ENCODE measurements at places on chromosomes 3 and 15. TPM values are rescaled to one million over a fixed set of nuclear protein-coding genes. Genes with fewer than 3 reads are reported as not detected.

- H3K27me3 ChIP-seq: peaks cover 22% of the 10 kb centered on the region
- H3K36me3 ChIP-seq: no peaks in the 10 kb centered on the region
- no peak overlapping the region for H3K27ac ChIP-seq
- H3K4me1 ChIP-seq: no peaks in the 10 kb centered on the region
- no peak overlapping the region for H3K4me3 ChIP-seq
These were observed 66.2 kb downstream of the SCN11A start for GRCh38 chr3:38985581-38985980.

GRCh38 chr15:64912379-64913325 is 950 bp downstream of the ANKDD1A start:
- peaks cover 7% of the 10 kb centered on the region for H3K4me1 ChIP-seq
- DNase-seq: no peak
- peak overlapping the region; percentile 28 for H3K4me3 ChIP-seq
- no peaks in the 10 kb centered on the region for H3K36me3 ChIP-seq

- peaks cover 36% of the 10 kb centered on the region for H3K4me1 ChIP-seq
- peaks cover 4% of the 10 kb centered on the region for H3K36me3 ChIP-seq
- no peak for DNase-seq
- peaks cover 7% of the 10 kb centered on the region for H3K27me3 ChIP-seq
- H3K4me3 ChIP-seq: no peak overlapping the region
These were observed 22.2 kb downstream of the CCDC13 start for GRCh38 chr3:42750834-42751233.

- H3K4me1 ChIP-seq: no peaks in the 10 kb centered on the region
- no peak overlapping the region for H3K27ac ChIP-seq
- no peak overlapping the region for H3K4me3 ChIP-seq
- no peaks in the 10 kb centered on the region for H3K36me3 ChIP-seq
- DNase-seq: no peak
These were observed 78.8 kb downstream of the FBN1 start for GRCh38 chr15:48566668-48567067.

The SMCO1 gene
- total RNA-seq: not detected

DNA sequence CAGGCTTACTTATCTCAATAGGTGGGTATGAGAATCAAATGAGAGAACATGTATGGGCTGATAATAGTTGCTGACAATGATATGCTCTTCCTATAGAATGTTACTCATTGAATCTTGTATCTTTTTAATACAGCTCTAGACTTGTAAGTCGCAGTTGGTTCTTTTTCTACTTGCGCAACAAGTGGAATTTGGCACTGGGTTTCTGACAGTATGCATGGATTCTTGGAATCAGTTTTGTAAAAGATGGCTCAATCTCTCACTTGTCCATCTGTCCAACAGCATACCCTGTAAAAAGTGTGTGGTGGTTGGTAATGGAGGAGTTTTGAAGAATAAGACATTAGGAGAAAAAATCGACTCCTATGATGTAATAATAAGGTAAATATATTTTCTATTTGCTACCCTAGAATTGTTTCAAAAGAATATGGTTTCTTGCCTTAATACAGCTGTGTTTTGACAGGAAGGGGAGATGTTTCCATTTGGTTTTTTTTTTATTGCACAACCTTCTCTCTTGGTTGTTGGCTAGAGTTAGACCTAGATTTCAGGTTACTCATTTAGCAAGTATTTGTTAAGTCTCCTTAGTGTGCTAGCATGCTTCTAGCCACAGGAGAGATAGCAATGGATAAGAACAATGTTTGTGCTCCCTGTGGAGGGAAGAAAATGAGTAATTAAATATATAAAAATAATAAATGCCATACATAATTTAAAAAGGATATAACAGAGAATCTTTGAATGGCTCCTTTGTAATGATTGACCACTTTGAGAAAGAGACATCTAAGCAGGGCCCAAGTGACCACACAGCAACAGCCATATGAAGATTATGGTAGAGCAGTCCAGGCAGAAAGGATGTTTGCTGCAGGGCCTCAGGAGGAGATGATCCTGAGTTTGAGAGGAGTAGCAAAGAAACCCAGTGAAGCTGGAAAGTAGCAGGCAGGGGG is 21.8 kb downstream of the ST3GAL6 start:
- DNase-seq: no peak
- H3K27ac ChIP-seq: no peak overlapping the region
- no peaks in the 10 kb centered on the region for H3K4me1 ChIP-seq
- peaks cover 8% of the 10 kb centered on the region for H3K27me3 ChIP-seq
- H3K36me3 ChIP-seq: no peaks in the 10 kb centered on the region

GRCh38 chr3:41117398-41117870 is 81.9 kb upstream of the CTNNB1 start:
- no peaks in the 10 kb centered on the region for H3K27me3 ChIP-seq
- H3K4me1 ChIP-seq: peaks cover 23% of the 10 kb centered on the region
- peak overlapping the region; percentile 69 for H3K4me3 ChIP-seq
- peak overlapping the region; percentile 89 for H3K27ac ChIP-seq
- peak; percentile 61 for DNase-seq
- H3K36me3 ChIP-seq: no peaks in the 10 kb centered on the region

DNA sequence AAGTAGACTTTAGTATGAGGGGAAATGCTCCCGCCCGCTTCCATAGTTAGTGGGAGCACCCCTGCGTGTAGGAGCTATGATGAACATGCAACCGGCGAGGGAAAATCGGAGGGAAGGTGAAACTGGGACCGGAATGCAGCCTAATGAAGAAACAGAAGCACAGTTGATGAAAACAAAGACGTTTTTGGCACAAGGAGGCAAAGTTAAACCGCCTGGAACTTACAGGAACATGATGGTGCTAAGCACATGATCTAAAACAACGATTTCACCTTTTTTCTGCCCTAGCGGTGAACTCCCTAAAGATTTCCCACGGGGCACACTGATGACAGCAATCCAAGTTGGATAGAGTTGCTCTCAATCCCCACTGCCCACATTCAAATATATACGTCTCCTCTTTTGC is 49.4 kb upstream of the SPATA12 start:
- H3K27me3 ChIP-seq: peaks cover 26% of the 10 kb centered on the region
- H3K4me3 ChIP-seq: no peak overlapping the region
- no peaks in the 10 kb centered on the region for H3K4me1 ChIP-seq
- H3K36me3 ChIP-seq: peaks cover 2% of the 10 kb centered on the region

GRCh38 chr15:92797168-92798052 is 102.7 kb upstream of the CHD2 start:
- no peaks in the 10 kb centered on the region for H3K27me3 ChIP-seq
- no peak for DNase-seq
- no peak overlapping the region for H3K4me3 ChIP-seq
- H3K36me3 ChIP-seq: peaks cover 6% of the 10 kb centered on the region

DNA sequence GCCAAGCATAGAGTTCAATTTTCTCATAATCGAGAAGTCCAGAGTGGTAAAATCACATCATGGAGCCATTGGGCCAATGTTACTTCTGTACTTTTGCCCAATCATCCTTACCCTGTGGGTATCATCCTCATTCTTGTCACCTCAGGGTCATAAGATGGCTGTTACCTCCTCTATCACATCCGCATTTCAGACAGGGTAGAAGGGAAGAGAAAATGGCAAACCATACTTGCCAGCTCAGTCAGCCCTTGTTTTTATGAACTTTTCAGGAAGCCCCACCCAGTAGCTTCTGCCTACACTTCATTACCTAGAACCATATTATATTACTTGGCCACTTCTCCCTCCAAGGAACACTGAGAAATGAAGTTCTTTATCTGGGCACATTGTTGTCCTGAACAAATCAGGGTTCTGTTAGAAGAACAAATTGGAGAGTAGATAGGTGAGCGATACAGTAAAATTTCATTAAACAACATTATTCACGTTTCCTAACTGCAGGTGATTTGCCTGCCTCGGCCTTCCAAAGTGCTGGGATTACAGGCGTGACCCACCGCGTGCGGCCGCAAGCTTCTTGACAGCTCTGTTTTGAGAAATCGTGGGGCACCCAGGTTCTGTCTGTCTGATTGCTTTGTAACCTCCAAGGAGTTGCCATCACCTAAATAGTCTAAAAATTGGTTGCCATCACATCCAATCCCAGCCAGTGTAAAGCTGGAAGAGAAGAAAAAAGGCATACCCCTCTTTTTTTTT is 34.5 kb upstream of the RPN1 start:
- no peak overlapping the region for H3K27ac ChIP-seq
- peaks cover 11% of the 10 kb centered on the region for H3K4me1 ChIP-seq
- H3K36me3 ChIP-seq: peaks cover 4% of the 10 kb centered on the region
- H3K4me3 ChIP-seq: no peak overlapping the region
- DNase-seq: no peak

DNA sequence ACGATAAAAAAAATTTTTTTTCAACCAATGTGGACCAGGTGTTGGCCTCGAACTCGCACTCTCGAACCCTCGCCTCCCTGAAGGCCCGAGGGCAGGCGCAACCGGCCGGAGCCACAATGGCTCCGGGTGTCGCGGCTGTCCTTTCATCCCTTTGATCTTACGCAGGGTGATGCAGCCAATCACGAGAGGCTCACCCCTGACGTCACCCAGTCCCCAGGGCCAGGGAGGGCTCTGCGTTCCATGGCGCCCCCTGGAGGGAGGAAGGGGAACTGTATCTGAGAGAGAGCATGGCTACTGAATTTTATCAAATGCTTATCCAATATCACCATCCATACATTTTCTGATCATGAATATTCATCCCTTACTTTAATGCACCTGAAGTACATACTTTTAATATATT is 15.4 kb upstream of the GMNC start:
- no peaks in the 10 kb centered on the region for H3K4me1 ChIP-seq
- no peaks in the 10 kb centered on the region for H3K36me3 ChIP-seq
- no peak overlapping the region for H3K4me3 ChIP-seq
- H3K27ac ChIP-seq: no peak overlapping the region
- H3K27me3 ChIP-seq: no peaks in the 10 kb centered on the region

- H3K27me3 ChIP-seq: no peaks in the 10 kb centered on the region
- no peak overlapping the region for H3K4me3 ChIP-seq
- peaks cover 13% of the 10 kb centered on the region for H3K36me3 ChIP-seq
- peak overlapping the region; percentile 22 for H3K27ac ChIP-seq
- H3K4me1 ChIP-seq: peaks cover 18% of the 10 kb centered on the region
These were observed 32.1 kb upstream of the C3orf38 start for GRCh38 chr3:88117683-88118082.

- H3K27me3 ChIP-seq: no peaks in the 10 kb centered on the region
- H3K4me1 ChIP-seq: no peaks in the 10 kb centered on the region
- DNase-seq: no peak
- no peaks in the 10 kb centered on the region for H3K36me3 ChIP-seq
These were observed 800.6 kb upstream of the CFAP20DC start for GRCh38 chr3:59850417-59850816.

All from T-helper 17 cell (primary cell).